Thyroid gland (tissue), 4 donors: ENCODE measurements at places on chromosomes 1 and 21. TPM values are rescaled to one million over a fixed set of nuclear protein-coding genes. Genes with fewer than 3 reads are reported as not detected.

- H3K27me3 ChIP-seq: no peaks in the 10 kb centered on the region
- no peak overlapping the region for H3K27ac ChIP-seq
- no peaks in the 10 kb centered on the region for H3K36me3 ChIP-seq
Measured at GRCh38 chr1:18293291-18293690, 185.7 kb downstream of the IGSF21 start.

The ZC3H12A gene
- total RNA-seq: 6.0 TPM

The S100A13 gene
- 545 TPM for total RNA-seq

The TMOD4 gene
- not detected for total RNA-seq

The CFAP298 gene
- total RNA-seq: 39.8 TPM
